ENCODE measurements at places on chromosomes 4 and X.

- DNase-seq = no peak
Observed at GRCh38 chr4:20787940-20788665, 87.8 kb downstream of the PACRGL start.

- no peak for DNase-seq
Observed at GRCh38 chrX:2592279-2592678, 91.5 kb upstream of the DHRSX start.

DNA sequence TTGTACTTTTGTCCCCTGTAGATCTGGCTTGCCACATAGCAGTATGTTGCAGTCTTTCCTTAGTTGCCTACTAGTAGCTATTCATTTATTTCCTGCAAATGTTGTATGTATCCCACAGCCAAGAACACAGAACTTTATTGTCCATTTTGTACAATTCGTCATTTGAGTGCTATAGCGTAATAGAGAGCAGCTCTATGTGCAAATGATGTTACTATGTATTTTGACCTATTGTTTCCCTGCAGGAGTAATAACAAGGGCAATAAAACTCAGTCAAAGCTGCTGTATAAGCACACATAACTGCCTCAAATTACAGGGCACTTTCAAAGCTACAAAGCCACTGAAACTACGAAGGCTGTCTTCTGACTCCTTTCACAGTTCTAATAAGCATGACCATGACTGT is 48.1 kb downstream of the NRK start:
- no peak for DNase-seq

DNA sequence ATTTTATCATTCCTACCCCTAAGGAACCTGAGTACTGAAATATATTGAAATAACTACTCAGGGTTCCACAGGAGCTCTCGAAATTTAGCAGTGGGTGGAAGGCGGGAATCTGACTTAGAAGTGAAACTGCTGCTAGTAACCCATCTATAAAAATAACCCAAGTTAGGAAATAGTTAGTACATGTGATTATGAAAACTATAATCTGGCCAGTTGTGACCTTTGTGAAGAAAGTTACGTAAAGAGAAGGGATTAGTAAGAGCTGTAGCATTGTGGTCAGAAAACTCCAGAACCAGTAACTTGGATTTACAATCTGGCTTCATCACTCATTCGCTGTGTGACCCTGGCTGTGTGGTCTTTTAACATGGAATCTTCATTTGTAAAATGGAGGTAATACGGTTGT is 175.5 kb downstream of the RAPGEF2 start:
- DNase-seq = no peak

- DNase-seq = no peak
Observed at GRCh38 chr4:94957030-94957429, 199.3 kb downstream of the BMPR1B start.

DNA sequence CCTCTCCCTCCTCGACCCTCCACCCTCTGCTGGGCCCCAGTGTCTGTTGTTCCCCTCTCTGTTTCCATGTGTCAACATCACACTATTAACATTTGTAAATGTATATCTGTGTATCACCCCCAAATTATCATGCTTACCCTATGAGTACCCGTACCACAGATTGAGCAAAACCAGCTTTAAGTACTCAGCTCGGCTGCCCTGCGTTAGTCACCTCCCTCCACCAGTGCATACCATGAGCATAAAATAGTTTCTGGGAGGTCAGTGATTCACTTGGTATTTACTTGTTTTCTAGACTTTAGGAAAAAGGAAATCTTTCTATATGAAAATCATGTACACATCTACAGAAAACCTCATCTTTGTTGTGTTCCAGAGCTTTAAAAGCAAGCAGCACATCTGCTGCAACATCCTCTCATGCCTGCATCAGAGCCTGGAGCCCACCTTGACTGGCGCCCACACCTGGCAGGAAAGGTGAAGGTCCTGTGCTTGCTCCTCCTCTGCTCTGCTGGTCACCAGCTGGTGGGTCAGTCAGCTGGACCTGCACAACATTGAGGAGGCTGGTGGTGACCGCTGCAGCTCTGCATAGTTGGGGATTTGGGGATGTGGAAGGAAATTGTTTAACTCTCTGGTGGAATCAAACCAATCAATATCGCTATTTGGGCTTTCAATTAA is 214.4 kb upstream of the KLF3 start:
- no peak for DNase-seq

DNA sequence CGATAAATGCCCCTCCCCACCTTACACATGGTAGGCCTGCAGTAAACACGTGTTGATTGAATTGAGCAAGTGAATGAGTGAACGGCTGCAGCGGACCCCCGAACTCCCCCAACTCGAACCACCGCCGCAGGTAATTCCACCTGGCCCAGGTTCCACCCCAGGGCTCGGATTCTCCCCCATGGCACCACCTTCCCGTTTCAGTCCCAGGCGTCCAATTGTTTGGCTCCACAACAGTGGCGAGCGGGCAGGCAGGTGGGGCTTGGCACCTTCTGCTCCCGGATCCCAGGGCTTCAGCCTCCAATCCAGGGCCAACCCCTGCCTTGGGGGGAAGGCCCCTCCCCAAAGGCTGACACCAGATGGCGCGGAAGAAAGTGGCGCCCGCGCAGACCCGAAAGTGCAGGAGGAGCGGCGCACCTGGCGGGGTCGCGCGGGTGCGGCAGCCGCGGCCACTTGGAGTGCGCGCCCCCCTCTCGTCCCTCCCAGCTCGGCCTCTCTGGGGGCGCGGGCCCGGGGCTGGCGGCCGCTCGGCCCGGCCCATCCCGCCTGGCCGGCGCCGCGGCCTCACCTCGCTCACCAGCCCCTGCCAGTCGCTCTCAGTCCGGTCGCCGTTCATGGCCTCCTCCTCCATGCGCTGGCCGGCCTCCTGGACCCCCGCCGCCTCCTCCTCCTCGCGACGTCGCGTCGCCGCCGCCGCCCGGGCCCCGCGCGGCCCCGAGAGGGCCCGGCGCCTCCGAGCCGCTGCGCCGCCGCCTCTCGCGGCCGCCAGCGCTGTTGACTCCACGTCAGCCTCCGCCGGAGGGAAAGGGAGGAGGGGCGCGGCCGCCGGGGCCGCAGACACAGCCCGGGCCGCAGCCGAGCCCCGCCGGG is at the start of gene CCDC149:
TSS of gene CCDC149 (minus strand) at position 791 of the 867 bp plus-strand sequence. CDS start at position 613, 178 bp downstream.
- DNase-seq = no peak
